Breast epithelium (tissue), 4 donors: ENCODE measurements at places on chromosomes 6 and 20.

- DNase-seq: no peak
Observed at GRCh38 chr20:642398-643174, 10.4 kb downstream of the SRXN1 start.

DNA sequence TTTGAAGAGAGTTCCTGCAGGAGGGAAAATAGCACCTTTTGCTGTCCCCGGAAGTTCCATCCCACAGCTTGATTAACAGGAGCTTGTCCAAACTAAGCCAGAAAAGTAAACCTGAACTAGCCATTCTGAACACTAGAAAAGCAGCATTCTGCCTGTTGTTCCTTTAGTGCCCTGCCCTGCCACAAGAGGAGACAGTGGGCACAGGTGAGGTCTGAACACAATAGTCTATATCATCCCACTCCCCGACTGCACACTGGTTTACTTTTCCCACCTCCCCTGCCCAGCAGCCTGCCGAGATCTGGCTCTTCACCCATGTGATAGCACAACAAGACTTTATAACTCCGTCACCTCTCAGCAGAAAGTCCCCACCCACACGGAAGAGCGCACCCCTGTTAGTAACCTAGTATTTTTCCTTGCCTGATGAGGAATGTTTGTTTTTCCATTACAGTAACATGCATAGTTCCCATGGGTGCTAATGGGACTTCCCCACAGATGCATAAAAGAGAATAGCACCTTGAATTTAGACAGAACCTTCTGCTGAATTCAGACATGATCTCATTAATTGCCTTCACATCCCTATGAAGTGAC lies 59.7 kb downstream of the TFAP2A start:
- DNase-seq: no peak

DNA sequence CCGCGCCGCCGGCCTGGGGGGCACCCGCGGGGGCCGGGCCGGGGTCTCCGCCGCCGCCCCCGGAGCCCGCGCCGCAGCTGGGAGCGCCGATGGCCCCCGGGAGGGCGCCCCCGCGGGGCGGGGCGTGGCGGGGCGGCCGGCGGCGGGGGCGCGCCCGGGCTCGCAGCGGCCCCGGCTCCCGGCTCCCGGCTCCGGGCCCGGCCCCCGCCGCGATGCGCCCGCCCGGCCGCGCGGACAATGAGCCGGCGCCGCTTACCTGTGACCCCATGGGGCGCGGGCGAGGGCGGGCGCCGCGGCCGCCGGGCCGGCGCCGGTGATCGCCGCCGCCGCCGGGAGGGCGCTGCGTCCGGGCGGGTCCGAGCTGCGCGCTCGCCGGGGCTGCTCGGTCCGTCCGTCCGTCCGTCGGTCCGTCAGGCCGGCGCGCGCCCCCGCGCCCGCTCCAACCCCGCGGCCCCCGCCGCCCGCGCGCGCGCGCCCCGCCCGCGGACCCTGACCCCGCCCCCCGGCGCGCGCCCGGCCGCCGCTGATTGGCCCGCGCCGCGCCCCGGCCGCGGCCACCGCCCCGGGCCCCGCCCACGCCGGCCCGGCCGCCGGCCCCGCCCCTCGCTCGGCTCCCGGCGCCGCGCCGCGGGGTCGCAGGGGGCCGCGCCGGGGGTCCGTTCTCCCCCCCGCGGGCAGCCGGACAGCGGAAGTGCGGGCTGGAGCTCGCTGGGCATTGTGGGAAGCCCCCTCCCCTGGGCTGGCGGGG lies at the start of gene ZBTB46:
TSS of gene ZBTB46 (minus strand) at position 424 of the 748 bp plus-strand sequence. CDS start 40,507 bp downstream, outside the sequence.
- DNase-seq: no peak

DNA sequence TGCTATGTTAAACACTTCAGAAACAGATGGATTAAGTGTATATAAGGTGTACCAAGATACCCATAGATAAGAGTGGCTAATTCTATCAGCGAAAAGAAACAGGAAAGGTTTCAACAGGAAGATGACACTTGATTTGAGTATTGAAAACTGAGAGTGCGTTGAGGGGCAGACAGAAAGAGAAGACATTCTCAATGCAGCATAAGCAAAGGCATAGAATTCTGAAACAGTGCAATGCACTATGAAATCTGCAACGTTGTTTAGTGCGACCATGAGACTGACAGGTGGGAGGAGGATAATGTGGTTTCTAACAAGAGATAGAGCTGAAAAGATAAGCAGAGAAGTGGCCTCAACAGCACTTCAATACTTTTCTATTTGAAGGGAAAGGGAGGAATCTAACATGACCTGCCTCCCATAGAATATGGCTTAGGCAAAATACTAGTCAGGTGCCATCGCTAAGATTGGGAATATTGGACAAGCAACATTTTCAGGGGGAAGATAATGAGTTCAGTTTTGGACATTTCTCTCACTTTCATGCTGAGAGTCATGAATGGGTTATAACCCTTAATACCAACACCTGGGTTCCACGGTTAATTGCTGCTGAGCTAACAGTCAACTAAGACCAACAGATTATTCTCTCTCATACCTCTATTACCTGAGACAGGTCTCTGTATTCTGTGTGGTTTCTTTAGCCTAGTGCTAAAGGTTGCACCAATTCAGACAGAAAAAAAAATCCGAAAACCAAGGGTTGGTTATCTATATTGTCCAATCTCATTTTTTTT lies 312.9 kb upstream of the ARID1B start:
- no peak for DNase-seq

DNA sequence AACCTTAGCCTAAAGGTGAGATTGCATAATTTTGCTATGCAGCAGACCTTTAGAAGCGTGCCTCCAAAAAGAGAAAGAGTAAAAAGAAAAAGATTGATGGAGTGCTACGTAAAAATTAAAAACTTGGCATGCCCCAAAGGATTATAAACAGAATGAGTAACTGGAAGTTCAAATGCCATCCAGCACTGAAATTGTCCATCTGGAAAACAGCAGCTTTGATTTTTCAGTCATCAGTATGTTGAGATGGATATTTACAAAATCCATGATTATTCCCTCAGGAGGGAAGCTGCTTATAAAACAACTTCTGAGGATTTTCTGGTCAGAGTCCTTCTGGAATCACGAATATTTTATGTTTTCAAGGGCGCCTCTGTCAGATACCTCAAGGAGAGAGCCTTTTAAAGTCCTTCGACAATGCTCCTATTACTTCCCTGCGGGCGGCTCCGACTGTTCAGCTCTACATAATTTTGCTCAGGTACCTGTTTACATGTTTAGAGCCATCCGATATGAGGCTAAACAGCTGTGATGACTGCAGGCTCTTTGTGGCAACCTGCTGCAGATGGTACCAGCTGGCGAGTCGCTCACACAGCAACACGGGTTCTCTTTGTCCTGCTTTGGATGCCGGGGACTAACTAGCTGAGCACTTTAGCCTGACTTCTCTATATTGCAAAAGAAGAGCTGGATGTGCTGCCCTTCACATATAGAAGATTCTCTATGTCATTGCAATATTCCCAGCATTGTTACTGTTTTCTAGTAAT lies 83.3 kb downstream of the RCAN2 start:
- DNase-seq: no peak

- DNase-seq: no peak
Observed at GRCh38 chr6:153852034-153852433, 187.0 kb upstream of the OPRM1 start.

DNA sequence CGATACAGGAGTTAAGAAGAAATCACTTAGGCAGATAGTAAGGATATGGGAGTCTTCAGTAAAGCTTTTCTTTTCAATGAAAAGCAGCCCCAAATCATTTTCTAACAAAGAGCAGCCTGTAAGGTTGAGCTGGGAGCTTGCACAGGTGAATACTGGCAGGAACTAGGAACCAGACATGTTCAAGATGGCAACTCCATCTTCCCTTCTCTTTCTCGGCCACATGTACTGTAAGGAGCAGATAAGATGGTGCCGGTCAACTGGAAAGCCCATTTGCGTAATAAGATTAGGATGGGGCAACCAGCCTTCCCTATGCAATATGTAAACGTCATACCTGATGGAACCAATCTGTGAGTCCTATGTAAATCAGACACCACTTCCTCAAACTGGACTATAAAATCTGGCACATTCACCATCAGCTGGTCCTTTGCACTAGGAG lies 46.2 kb upstream of the RNGTT start:
- no peak for DNase-seq

GRCh38 chr20:18615020-18615650 lies 27.3 kb downstream of the DTD1 start:
- DNase-seq: no peak

DNA sequence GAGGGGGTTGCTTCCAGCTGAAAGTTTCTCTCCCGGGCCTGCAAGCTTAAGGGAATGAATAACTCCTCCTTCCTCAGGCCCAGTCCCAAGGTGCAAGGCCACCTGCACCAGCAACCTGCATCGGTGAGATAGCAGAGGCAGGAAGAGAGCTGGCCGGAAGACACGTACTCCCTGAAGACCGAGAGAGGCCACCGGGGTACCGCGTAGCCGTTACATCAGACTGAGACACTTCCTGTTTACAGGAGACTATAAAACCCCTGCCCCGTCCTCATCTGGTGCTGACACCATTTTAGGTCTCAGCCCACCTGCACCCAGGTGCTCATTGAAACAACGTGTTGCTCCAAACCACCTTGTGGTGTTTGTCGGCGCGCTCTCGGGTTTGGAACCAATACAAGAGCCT lies 60.5 kb upstream of the PRND start:
- no peak for DNase-seq

DNA sequence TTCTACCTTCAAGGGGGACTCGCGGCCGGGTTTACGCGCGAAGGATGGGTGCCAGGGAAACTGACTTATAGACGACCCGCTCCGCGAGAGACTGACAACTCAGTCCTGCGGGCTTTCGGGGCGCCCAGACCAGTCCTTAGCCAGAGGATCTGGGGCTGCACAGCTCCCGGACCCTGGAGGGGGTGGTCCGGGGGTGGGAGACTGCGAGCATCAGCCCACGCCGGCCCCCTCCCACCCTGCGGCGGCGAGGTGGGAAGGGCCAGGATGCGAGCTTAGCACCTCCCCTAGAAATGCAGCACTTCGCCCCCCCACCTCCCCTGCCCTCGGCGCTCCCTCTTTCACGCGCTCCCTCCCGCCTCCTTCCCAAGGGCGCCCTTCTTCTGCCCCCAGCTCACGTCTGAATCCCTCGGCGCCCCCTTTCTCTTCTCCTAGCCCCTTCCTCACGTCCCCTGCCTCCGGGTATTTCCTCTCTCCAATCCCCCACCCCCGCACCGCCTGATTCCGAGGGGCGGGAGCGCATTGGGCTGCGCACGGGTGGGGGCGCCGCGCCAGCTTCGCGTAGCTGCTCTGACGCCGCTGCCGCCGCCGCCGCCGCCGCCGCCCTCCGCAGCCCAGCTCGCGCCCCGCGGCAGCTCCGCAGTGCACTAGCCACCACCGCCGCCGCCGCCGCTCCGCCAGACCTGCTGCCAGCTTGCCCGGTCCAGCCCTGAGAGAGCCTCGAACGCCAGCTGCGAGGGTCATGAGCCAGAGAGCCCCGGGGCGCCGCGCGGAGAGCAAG lies at the start of gene SLC32A1:
TSS of gene SLC32A1 (plus strand) at position 639 of the 778 bp plus-strand sequence. CDS start 239 bp downstream, outside the sequence.
- no peak for DNase-seq

GRCh38 chr6:99979953-99980352 lies 14.1 kb downstream of the MCHR2 start:
- no peak for DNase-seq

DNA sequence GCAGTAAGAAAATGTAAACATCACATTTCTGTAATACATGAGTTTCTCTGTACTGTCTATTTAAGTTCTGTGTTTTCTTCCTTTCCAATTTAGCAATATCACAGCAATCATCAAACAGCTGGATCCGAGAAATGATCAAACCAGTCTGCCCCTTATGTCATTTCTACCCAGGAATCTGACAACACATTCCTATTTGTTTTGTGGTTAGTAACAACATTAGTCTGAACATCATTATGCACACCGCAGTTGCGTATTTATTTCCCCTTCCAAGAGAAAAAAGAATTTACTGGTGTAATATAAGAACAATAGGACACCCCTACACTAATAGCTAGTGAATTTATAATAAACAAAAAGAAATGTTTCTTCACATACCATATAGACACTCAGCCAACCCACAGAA lies 179.5 kb downstream of the BTBD9 start:
- DNase-seq: no peak

DNA sequence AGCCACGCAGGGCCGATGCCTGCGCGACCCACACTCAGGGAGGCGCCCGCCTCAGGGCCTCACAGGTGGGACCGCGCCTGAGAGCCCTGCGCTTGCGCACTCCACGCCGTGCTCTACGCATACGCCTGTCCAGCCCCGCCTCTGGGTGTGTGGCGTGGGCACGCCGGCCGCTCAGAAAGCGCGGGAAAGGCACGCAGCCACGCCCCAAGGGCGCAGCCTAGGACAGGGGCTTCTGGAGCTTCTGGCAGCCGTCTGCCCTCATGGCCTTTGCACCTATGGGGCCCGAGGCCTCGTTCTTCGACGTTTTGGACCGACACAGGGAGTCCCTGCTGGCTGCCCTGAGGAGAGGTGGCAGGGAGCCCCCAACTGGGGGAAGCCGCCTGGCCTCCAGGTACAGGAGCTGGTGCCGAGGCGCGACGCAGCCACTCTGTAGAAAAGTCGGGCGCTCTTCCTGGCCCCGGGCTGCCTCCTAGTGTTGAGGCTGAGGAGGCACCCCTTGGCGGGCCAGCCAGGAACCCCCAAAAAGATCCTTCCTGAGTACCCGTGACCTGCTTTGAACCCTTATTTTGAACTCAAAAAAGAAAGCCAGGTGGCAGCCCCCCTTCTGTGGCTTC lies at the start of gene SPO11:
TSS of gene SPO11 (plus strand) at position 196 of the 614 bp plus-strand sequence. CDS start at position 261, 65 bp downstream.
- no peak for DNase-seq

- no peak for DNase-seq
Observed at GRCh38 chr20:11891077-11891775, 26.5 kb upstream of the BTBD3 start.

GRCh38 chr20:3889489-3890397 lies 556 bp downstream of the PANK2 start:
- no peak for DNase-seq

GRCh38 chr6:163392533-163392932 lies 22.0 kb upstream of the QKI start:
- DNase-seq: no peak

DNA sequence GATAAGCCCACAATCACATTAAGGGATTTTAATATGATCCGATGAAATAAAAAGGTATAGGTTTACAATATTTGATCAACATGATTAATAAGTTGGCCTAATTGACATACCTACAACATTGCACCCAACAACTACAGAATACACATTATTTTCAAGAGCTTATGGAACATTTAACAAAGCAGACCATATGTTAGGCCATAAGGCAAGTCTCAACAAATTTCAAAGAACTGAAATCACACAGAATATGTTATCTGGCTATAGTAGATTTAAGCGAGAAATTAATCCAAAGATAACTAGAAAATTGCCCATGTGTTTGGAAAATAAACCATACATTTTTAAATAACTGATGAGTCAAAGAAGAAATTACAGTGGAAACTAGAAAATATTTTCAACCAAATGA lies 126.0 kb upstream of the KCNG1 start:
- no peak for DNase-seq

DNA sequence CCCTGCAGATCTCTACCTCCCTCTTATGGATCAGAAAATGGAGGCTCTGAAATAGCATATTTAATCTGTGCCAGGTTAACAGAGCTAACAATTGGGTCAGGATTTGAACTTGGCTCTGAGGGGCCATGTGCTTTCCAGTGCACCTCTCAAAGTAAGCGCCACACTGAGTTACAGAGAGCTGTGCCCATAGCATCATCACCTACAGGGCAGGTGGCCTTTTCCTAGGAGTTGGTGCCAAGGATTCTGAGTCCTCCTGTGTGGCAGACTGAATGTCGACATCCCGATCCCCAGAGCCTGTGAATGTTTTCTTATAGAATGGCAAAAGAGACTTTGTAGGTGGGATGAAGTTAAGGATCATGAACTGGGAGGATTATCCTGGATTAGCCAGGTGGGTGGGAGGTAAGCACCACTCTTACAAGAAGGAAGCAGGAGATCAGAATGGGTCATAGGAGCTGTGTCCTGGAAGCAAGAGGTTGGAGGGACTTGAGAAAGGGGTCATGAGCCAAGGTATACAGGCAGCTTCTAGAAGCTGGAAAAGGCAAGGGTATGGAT lies 68.0 kb upstream of the TBC1D7 start:
- no peak for DNase-seq
